ENCODE measurements at places on chromosomes 4 and X.

GRCh38 chrX:131746491-131746968 is 202.7 kb downstream of the OR13H1 start:
- DNase-seq, result no peak

GRCh38 chr4:4260185-4260751 is 12.2 kb upstream of the TMEM128 start:
- peak; percentile 49 for DNase-seq

DNA sequence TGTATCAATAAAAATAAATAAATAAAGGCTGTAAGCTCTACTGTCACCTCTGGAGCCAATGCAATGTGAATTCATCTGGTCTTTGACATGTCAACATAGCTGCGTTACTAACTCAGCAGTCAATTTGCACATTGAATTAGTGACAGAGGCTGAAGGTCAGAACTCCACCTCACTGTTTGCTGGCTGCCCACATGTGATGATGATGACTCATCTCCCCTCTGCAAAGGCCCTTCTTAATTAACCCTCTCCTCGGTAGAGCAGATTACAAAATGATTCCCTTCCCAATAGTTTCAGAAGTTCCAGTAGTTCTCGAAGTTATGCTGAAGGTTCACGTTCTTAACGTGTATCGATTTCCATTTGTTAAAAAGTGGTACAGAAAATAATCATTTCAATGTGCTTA is 1626.0 kb upstream of the TENM3 start:
- peak; percentile 4 for DNase-seq

DNA sequence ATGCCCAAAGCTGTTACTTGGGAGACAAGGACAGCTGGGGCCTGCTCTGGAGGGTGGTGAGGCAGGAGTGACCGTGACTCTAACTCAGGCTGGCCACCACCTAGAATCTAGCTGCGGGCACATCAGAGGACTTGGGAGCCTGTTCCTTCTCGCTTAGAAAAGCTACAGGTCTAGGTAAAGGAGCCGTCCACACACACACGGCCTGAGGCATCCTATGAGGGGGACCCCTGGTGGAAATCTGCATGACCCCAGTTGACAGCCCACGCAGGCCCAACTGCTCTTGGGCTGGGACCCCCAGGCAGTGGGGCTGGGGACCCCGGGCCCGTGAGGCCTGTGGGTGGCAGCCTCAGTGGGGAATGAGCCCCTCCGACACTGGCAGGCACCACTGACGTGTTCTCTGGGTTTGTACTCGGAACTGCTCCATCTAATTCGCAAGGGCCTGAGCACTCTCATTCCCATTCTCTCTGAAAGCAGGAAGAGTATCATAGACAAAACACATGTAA is 75.6 kb downstream of the ACOX3 start:
- DNase-seq, result no peak

DNA sequence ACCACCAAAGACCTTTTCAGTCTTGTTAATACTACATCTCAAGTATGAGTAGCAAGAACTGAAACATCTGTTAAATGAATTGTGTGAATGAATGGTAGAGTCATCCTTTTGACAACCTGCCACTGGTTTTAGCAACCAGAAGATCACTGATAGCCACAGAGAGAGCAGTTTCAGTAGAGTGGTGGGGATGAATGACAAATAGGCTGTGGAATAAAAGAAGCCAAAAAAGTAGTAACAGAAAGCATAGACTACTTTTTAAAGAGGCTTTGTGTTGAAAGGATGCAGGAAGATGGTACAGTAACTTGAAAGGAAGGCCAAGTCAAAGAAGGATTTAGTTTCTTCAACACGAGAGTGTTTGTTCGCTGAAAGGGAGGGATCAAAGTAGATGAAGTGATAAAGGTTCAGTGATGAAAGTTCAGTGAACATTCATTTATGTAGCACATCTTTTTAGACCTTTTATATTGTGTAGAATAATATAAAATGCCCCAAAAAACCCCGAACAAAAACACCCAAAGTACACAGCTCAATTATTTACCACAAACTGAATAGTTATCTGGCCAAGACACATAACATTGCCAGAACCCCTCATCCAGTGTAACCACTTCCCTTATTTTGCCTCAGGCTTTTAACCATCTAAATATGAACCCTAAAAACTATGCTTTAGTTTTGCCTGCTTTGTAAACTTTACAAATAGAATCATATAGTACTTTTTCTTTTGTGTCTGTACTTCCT is 40.1 kb upstream of the EIF1AX start:
- DNase-seq, result no peak

DNA sequence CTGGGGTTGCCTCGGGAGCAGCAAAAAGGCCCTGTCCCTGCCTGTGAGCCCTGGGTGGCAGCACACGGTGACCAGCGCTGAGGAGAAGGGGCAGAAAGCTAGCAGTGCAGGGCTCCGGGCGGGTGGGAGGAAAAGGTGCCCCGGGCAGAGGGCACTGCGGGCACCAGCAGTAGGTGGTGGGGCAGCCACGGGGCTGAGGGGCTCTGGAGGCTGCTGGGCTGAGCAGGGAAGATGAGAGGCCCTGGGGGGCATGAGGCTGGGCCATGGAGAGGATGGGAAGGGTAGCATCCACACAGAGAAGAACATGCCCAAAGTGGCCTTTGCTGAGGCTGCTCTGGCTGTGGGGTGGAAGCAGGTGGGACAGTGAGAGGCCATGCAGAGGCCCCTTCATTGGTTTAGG is 67.5 kb upstream of the NKX1-1 start:
- no peak for DNase-seq

- peak; percentile 63 for DNase-seq
These were observed 84.5 kb downstream of the CT47B1 start for GRCh38 chrX:120791013-120791643.

DNA sequence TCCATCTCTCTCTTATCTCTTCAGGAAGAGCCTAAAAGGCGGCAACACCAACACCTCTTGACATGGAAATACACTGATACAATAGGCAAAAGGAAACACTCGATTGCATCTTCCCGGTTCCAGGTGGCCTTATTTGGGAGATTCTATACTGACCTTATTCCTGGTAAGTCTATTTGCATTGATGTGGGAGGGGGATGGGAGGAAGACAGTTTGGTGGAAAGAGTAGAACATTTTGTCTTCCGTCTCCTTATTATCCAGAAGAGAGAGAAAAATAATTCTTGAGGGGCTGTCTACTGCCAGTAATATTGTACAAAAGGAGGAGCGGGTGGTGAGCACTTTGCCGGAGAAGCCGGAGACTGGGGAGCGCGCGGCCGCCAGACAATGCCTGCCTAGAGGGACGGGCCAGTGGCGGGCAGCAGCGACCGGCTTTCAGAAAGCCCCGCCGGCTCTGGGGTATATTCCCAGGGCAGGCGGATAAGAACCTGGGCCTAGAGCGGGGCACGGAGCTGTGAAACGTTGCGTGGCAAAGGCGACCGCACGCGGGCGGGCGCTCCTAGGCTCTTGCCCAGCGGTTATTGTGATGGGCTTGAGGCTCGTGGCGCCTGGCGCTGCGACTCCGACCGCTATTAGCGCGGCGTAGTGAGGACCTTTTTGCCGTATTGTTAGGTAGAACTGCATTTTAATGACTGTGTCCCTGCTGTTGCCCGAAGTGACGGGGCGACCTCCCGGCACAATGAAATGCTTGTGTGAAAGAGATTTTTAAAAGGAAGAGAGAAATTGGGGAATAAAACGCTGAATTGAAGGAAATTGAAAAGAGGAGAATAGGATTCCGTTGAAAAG is 518 bp downstream of the PRDM8 start:
- DNase-seq, result no peak

DNA sequence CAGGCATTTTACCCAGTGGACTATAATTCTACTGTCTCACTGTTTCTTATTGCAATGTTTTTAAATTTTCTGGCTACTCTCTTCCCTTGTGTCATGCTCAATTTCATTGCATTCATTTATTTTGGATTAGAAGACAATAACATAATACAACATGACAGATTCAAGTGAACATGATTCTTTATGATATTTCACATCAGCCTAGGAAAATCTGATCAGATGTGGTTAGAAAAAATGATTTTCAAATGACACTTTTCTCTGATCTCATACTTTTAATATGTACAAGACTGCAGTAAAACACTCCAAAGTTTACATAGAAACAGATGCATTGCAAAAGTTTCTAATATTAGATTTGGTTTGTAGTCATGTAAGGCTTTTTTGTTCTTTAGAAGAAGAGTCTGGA is 586.0 kb downstream of the ACTRT1 start:
- no peak for DNase-seq

DNA sequence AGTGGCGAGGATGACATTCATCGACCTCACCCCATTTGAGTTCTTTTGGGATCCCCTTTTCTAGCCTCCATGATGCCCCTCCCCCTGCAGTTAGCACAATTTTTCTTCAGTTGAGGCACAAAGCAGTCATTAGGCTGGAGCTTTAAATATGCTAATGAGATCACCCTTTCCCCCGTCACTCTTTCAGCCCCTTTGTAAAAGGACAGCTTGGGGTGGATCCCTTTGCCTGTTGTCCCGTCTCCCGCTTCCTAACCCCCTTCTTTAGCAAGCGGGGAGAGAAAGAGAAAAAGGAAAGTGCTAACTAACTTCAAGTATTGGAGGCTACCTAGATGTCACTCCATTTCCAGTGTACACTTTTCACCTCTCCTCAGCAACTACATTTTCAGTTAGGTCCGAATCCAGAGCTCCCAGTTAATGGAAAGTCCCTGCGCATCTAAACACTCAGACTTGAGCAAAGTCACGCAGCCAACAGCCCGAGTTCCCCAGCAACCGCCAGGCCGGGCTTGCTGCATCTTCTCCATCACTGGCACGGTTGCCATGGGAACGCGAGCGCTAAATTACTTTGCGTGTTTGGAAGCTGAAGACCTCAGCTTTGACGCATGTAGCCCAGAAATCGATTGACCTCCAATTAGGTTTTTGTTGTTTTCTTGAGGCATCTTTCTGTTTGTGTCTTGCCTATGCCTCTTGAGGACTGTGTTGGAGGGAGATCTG is 76.8 kb downstream of the RTL5 start:
- no peak for DNase-seq

GRCh38 chr4:112448306-112449132 is 67.5 kb downstream of the NEUROG2 start:
- DNase-seq, result no peak

- no peak for DNase-seq
These were observed 511.3 kb downstream of the TRIML1 start for GRCh38 chr4:188650516-188650915.

- peak; percentile 70 for DNase-seq
These were observed 28.1 kb downstream of the SMIM43 start for GRCh38 chr4:121736735-121737351.

DNA sequence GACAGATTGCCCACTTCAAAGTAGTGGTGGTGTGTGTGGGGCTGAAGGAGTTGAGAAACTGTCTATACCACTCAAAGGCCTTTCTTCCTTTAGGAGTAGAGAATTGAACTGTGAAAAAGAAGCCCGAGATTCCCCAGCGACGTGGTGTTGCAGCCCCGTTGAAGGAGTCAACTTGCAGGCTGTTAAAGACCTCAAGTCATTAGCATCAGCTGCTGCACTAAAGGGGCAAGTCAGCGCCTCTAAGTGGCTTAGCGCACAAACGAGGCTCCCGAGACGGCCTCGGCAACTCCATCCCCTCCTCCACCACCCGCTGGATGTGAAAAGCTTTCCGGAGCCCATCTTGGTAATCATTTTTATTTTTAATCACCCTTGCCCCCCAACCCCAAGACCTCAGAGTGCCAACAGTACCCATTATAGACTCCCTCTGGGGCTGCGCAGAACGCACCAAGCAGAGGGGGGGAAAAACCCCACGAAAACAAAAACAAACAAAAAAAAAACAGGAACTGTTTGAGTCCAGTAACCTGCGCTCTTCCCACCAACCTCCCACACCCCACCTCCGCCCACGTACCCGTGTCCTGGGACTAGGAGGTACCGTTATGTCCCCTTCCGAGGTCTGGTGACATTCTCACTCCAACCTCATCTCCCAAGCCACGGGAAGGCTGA is 913 bp upstream of the PRDM8 start:
- no peak for DNase-seq

- DNase-seq, result no peak
These were observed 99.8 kb upstream of the TEX13C start for GRCh38 chrX:125219852-125220251.

- no peak for DNase-seq
These were observed 8.8 kb downstream of the TAPT1 start for GRCh38 chr4:16217300-16218051.

DNA sequence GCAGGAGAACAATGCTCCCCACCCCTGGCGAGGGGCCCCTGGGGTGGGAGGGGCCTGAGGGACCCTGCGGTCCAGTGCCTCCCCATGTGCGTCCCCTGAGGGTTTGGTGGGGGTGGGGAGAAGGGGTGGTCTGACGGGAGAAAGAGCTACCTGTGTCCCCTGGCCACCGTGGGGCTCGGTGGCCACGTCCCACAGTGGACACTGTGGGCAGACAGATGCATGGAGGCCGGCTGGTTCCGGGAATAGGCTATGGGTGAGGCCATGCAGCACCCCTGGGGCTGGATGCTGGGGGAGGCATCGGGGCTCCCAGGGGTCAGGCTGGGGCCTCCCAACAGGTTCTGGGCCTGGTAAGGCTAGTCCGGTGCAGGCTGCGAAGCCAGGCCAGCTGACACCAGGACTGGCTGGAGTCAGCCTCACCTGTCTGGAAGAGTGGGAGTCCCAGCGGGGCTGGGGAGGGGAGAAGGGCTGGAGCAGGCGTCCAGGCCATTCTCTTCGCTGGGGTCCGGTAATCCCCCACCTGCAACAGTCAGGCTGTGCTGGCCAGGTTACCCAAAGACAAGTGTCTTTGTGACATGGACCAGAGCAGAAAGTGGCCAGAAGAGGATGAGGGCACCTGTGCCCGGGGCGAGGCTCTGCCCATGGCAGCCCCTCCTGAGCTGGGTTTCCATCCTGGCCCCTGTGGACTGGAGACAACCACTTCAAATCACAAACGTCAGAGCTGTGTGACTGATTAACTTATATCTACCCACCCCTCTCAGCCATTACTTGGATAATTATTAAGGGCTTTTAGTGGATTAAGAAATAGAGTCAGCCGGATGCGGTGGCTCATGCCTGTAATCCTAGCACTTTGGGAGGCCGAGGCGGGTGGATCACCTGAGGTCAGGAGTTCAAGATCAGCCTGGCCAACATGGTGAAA is 1.4 kb upstream of the FAM53A start:
- DNase-seq, result no peak

DNA sequence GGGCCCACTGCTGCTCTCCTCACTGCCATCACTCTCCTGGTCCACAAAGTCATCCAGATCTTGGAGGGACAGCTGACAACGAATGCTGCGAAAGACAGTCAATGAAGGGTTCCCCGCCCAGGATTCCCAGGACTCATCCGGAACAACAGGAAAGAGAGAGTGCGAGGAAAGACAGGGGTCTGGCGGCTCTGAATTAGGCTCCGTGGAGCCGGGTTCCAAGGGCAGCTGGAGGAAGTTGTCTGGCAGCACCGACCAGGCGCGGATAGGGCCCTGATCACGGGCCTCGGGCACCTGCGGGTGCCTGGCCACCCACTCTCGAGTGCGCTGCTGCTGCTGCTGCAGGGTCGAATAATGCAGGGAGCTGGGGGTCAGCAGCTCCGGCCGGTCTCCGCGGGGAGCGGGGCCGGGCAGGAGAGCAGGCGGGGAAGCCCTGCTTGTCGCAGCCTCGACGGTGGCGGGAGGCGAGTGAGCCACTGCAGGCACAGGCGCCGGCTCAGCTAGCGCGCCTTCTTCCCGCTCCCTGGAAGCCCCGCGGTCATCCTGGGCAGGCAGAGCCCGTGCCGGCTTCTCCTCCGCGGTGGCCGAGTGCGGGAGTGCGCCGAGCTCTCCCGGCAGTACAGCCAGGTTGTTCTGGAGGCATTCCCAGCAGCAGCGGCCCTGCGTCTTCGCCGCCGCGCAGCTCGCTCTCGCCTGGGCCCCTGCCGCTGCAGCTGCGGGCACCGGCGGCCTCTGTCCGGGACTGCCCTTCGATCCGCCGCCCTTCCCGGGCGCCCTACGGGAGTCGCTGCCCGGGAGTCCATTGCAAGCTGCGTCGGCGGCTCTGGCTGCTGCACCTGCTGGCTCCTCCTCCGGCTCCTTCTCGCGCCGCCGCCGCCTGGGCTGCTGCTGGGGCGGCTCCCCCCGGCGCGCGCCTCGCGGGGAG is 1.1 kb downstream of the SOWAHB start:
- peak; percentile 19 for DNase-seq

All from fibroblast of skin of right biceps (primary cell).